ENCODE measurements at places on chromosomes 13 and 19.

DNA sequence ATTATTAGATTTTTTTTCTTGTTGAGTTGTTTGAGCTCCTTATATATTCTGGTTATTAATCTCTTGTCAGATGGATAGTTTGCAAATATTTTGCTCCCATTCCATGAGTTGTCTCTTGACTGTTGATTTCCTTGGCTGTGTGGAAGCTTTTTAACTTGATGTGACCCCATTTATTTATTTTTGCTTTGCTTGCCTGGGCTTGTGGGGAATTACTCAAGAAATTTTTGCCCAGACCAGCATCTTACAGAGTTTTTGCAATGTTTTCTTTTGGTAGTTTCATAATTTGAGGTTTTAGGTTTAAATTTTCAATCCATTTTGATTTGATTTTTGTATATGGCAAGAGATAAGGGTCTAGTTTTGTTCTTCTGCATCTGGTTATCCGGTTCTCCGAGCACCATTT is 124.7 kb downstream of the PCCA start:
- DNase-seq, result no peak

DNA sequence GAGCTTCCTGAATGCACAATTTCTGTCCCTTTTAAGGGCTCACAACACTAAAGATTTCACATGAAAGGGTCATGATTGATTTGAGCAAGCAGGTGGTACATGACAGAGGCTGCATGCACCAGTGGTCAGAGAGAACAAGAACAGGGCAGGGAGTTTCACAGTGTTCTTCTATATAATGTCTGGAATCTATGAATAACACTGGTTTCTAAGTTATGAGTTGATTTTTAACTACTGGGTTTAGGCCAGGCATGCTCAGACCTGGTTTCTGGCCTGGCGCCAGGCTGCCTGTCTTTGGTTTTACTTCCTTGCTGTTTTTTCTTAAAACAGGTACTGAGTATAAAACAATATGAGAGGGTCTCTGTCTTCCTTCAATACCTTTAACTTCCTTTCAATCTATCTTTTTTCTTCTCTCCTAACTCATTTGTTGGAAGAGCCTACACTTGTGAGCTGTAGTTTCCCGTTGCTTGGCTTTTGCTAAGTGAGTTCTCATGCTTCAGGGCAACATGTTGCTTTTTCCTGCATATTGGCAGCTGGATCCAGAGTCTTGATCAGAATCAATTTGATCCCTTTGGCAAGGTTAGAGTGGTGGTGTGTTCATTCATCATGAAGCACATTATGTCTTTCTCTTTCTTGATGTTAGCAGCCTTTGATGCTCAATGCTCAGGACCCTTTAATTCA is 38.5 kb upstream of the FGF14 start:
- no peak for DNase-seq

- DNase-seq, result no peak
Observed at GRCh38 chr13:50400035-50400726, 384.9 kb downstream of the KCNRG start.

DNA sequence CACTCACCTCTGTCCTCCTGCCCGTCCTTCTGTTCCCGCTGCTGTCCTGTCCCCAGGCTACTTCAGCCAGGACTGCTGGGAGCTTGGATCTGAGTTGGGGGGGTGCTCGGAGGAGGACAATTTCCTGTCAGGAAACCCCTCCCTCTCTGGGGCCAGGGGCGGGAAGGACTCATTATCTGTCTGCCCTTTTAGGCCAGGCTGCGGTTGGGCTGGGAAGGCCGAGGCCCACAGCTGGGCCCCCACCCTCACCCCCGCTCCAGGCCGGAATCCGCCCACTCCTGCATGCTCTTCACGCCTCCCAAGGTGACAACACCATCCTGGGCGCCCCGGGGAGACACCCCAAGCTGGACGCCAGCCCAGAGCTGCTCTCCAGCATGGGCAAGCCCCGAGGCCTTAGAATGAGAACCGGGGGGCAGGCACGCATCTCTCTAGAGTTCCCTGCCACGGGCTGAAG is at the start of gene EXOC3L2:
EXOC3L2 (minus strand) TSS at position 74 of the 454 bp plus-strand sequence. CDS start 6,362 bp downstream, outside the sequence.
- DNase-seq, result peak; percentile 58

- peak; percentile 74 for DNase-seq
Observed at GRCh38 chr13:73849292-73849691, 284.9 kb downstream of the KLF12 start.

DNA sequence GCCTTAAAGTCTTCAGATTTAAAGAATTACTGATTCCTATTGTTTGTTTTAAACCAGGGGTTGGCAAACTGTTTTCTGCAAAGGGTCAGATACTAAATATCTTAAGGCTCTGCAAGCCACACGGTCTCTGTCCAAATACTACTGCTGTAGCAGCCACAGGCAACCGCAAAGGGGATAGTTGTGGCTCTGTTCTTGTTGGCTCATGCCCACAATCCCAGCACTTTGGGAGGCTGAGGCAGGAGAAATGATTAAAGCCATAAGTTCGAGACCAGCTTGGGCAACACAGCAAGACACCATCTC is 22.4 kb downstream of the RANBP3 start:
- DNase-seq, result no peak

DNA sequence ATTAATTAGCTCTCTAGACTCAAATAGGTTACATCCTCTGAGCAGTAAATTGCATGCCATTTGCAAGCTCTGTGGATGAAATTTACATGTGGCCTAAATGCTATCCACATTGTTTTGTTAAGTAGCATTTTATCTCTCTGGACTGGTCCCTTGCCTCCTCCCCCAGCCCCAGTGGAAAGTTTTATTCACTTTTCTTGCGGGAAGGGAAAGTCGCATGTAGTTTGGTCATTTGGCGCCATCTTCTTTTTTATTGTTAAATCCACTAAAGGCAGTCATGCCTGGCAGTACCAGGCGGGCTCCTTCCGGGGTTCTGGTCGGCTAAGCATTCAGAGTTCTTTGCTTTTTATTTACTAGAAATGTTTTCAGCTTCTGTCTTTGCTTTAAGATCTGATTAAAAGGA is 188.7 kb downstream of the TM9SF2 start:
- no peak for DNase-seq

GRCh38 chr19:18710996-18711751 is 27.7 kb downstream of the CRTC1 start:
- no peak for DNase-seq

DNA sequence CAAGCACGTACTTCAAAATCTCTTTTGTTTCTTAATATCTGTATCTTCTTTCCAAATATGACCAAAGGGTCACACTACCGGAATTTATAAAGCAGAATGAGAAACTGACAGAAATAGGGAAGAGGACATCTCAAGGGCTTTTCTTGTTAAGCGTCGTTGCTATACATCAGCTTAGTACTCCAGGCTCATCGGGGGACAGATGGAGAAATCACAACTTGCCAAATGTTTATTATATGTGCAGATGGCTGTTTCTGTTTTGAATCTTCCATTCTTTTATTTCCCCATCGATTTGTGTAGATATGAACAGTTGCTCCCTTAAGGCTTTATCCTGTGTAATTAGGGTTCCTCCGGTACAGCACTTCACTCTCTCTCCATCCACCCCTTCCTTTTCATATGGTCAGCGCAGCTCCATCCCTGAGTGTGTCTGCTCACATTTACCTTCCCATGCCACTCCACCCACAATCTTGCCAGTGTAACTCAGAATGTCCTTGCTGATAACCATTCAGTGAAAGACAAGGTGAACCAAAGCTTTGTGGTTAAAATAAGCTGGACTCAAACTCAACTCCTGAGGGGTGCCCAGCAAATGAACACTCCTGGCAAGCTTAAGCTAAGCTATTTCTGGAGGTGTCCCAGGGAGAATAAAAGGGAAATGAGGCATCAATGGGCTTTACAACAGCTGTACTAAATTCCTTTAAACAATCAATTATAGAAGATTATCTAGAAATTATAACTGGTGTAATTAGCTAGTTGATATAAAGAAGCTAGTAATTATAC is 51.3 kb downstream of the TBC1D4 start:
- no peak for DNase-seq

DNA sequence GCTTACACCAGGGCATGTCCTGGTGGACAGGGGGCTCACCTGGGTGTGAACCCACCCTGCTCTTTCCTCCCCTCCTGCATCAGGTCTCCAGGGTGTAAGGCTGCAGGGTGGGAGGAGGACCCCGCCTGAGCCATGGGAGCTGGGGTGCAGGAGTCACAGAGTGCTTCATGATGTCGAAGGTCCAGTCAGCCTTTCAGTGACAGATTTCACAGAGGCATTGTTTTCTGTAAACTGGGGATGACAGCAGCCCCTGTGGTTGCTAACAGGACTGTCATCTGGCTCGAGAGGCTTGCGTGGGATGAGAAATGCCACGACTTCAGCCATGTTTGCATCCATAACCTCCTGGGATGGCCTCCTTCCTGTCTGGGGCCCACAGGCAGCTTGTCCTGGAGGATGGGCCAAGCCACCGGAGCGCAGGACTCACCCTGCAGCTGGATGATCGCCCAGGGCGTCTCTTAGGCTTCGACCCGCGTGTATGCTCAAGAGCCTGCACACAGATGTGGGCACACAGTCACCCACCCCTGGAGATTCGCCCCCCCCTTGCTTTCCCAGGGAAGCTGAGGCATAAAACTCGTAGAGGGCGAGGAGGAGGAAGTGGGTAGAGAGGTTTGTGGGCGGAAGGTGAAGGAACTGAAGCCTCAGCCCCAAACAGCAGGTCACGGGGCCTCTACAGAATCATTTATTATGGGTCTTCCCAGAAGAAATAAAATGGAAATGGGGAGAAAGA is 4.9 kb downstream of the NANOS3 start:
- peak; percentile 77 for DNase-seq

DNA sequence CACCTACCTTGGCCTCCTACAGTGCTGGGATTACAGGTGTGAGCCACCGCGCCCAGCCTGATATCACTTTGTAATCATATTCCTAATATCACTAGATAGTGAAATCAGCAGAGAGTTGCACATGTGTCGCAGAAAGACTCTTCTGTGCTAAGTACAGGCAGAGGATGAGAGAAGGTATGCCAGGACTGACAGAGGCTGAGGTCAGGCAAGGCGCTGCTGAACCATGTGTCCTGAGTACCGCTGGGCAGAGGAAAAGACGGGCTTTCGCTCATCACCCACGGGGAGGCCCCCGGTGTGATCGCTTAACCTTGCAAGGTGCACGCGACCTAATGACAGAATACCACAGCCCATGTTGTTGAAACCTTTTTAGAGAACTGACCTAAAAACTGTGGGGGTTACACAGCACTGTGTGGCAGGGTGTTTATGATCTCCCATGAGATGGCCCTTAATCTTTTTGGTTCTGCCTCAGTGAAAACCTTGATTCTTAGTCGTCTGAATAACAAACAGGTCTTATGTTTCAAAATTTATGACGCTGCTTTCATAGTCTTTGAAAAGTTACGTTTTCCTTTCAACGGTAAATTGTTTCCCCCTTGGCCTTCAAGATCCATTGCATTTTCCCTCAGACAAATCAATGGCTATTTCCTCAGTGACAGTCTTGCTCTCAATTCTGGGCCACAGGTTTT is 12.2 kb downstream of the GJA3 start:
- DNase-seq, result no peak

- DNase-seq, result peak; percentile 13
Observed at GRCh38 chr13:93767180-93767916, 540.7 kb downstream of the GPC6 start.

DNA sequence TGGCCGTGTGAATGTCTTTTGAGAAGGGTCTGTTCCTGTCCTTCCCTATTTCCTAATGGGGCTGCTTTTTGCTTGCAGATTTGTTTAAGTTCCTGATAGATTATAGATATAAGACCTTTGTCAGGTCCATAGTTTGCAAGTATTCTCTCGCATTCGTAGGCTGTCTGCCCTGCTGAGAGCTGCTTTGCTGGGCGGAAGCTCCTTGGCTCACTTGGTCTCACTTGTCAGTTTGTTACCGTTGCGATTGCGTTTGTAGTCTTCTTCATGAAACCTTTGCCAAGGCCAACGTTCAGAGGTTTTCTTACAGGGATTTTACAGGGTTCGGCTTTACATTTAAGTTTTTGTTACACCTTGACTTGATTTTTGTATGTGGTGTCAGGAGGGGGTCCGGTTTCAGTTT is 44.0 kb upstream of the TFDP1 start:
- DNase-seq, result no peak

GRCh38 chr19:2503521-2504109 is 27.7 kb downstream of the GADD45B start:
- peak; percentile 6 for DNase-seq

DNA sequence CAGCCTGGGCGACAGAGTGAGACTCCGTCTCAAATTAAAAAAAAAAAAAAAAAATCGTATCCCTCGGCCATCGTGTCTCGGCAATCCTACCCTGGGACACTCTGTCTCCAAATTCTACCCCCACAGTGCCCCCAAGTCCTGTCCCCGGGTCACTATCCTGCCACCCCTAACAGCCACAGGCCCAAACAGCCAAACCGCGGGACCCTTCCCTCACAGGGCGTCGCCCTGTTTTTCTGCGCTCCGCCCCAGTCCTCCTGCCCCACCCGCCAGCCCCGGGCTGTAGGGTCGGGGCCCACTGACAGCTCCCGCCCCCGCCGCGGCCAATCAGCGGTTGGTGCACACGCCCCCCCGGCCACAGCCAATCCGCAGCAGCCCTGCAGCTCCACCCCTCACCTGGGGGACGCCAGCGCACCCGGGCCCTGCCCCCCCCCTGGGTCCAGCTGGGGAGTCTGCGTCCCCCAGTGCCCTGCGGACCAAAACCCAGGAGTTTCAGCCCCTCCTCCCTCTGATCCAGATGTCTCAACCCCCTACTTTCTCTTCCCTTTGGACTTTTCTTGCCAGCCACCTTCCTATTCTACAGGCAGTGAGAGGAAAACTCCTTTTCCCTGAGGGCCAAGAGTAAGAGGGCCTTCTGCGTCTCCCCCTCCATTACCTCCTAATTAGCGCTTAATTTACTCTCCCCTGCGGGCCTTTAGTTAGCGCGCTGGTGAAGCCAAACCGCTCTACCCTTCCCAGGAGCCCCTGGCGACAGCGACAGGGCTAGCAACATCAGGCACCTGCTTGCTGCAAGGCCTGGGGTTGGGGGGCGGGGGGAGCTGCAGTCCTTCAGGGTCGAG is 1.5 kb upstream of the BCAT2 start:
- peak; percentile 90 for DNase-seq

DNA sequence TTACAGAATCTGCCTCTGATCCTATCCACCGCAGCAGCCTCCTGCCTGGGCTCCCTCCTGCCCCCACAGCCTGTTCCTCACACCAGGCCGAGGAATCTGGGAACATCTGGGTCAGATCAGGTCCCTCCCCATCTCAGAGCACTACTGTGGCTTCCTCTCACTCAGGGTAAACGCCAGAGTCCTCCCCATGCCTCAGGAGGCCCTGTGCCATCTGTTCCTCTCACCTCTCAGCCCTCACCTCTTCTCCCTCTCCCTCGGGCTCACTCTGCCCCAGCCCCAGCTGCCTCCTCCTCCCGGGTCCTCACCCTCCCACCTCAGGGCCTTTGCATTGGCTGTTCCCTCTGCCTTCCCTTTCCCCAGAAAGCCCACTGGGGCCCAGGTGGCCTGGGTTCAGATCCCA is 18.2 kb downstream of the FCGBP start:
- no peak for DNase-seq

DNA sequence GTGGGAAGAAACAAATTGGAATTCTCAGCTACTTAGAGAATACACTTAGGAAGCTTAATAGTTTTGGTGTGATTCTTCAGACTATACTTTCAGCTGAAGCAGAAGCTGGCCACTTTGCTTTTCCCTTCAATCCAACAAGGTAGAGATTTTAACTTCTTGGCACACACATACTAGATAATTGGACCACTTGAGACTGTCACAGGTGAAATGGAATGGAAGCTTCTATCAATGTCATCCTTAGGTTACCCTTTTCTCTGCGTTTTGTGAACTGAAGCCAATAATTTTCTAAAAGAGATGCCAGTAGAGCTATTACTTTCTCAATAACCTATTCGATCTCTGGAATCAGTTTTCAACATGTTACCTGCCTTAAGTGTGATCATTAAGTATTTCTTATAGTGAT is 405.3 kb downstream of the PCDH20 start:
- DNase-seq, result no peak

GRCh38 chr19:13597640-13598039 is 91.4 kb upstream of the CACNA1A start:
- DNase-seq, result peak; percentile 98

GRCh38 chr13:78145276-78145675 is 226.6 kb upstream of the EDNRB start:
- no peak for DNase-seq

Data from OCI-M1 (cell line).